ENCODE measurements at places on chromosomes 5 and 9.

DNA sequence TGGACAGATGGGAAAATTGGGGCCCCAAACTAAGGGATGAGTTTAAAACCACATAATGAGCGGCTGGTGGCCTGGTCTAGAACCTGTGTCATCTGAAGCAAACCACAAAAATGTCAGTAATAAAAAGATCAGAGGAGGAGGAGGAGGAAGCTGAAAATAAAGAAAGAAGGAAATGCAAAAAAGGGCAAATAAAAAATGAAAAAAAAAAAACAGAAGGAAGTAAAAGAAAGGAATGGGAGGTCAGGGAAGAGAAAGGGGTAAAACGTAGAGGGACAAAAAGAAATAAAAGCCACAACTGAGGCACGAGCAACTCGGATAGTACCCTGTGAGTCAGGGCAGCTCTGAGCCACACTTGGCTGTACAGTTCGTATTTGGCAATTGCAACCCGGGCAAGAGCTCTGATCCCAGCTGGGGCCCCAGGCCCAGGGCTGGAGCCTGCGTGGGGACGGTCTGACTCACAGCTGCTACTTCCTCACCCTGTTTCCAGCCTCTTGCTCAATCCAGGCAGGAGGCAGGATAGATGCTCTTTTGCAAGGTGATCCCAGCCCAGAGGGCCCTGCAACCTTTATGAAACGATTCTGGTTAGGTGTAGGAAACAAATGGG lies 137.9 kb upstream of the TRIM32 start:
- peak; percentile 76 for DNase-seq

DNA sequence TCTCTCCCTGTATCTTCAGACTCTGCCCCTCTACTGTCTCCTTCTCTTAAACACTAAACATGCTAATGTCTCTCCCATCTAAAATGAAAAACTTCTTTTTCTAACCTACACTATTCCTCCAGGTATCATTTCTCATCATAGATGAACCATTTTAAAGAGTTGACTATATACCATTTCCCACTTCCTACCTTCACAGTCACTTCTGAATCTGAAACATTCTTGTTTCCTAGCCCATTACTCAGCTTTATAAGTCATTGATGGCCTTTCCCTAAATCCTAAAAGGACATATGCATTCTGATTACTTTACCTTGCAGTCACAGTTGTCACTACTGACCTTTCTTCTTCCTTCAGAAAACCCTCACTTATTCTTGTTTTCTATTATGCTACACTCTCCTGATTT lies 118.2 kb downstream of the SSBP2 start:
- no peak for DNase-seq

DNA sequence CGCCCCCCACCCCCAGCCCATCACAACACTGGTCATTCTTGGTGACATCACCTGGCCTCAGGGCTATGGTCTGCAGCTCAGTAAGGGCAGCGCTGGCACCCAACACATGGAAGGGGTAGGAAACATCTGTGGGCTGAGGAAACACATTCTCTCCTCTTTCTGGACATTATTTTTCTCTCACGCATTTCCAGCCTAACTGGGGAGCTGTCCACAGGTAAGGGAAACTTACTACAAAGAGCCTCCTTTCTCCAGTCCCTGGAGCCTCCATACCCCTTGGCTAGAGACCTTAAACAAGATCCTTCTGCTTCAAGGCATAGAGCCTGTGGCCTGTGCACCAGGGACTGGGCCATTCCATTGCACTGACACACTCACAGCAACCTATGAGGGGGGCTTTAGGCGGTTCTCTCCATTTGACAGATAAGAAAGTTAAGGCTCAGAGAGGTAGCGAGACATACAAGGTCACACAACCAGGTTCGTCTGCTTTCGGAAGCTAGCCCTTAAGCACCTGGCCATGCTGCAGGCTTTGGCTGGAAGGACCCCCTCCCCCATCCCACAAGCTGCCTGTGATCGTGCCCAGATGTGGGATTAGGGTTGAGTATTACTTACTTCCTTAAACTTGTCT lies 40.7 kb downstream of the CXXC5 start:
- no peak for DNase-seq

GRCh38 chr9:32574858-32575257 lies 1.9 kb upstream of the NDUFB6 start:
- no peak for DNase-seq

DNA sequence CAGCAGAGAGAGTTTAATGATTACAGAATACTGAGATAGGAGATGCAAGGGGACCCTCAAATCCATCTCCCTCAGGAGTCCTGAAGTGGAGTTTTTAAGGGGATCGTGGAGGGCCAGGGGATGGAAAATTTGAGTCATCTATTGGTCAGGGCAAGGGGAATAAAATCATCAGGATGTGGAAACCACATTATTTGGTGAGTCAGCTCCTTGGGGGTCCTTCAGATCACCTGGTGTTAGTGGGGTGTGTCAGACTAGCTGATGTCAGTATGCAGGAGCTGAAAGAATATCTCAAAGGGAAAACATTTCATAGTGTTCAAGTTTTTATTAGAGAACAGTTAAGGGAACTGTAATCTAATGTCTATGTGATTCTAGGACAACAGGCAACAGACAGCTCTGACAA lies 183.0 kb upstream of the FTMT start:
- no peak for DNase-seq

- no peak for DNase-seq
These were observed 440.4 kb upstream of the RIOK2 start for GRCh38 chr5:97623441-97623840.

- DNase-seq: no peak
These were observed 7.1 kb upstream of the ENTREP1 start for GRCh38 chr9:69317894-69318293.
